ENCODE measurements at places on chromosomes 5 and 9. TPM values are rescaled to one million over a fixed set of nuclear protein-coding genes. Genes with fewer than 3 reads are reported as not detected.

- no peak overlapping the region for H3K4me3 ChIP-seq
- DNase-seq = no peak
- no peaks in the 10 kb centered on the region for H3K36me3 ChIP-seq
- H3K27me3 ChIP-seq = no peaks in the 10 kb centered on the region
- H3K4me1 ChIP-seq = no peaks in the 10 kb centered on the region
- no peak overlapping the region for H3K27ac ChIP-seq
These were observed 258.7 kb downstream of the SPATA31D1 start for GRCh38 chr9:82247318-82247717.

Gene MARVELD2
- 31.4 TPM for total RNA-seq

DNA sequence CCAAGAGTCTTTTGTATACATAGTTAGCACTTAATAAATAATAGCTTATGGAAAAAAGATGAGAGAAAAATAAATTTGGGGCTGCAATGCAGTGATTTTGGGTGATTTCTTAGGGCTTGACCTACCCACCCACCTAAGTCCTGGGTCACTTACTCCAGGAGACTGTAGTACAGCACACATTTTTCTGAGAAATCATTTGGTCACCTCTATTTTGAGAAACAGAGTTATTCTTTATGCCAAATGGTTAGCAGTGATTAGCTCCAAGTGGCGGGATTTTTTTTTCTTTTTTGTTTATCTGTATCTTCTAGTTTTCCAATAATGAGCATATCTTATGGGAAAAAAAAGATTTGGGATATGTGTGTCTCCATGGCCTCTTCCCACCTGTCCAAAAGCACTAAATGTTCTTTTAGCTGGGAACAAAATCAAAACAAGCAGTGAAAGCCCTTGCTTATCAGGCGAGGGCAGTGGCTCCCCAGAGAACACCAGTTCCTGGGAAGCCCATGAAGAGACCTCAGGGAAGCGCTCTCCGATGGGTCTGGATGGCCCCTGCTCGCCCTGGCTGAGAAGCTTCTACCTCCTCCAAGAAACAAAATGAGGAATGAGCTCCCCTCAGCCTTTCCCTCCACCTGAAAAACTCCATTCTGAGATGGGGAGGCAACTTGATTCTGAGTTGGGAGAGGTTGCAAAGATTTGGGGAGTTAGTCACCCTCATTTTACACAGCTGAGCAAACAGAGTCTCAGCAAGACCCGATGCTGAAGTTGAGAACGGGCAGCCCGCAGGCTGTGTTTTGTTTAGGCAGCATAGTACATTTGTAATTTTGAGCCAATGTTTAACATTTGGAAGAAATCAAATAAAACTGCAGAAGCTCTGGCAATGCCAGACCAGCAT lies 69.9 kb downstream of the CYFIP2 start:
- H3K4me1 ChIP-seq = no peaks in the 10 kb centered on the region
- DNase-seq = no peak
- H3K27ac ChIP-seq = no peak overlapping the region
- H3K4me3 ChIP-seq = no peak overlapping the region
- no peaks in the 10 kb centered on the region for H3K27me3 ChIP-seq
- H3K36me3 ChIP-seq = no peaks in the 10 kb centered on the region

DNA sequence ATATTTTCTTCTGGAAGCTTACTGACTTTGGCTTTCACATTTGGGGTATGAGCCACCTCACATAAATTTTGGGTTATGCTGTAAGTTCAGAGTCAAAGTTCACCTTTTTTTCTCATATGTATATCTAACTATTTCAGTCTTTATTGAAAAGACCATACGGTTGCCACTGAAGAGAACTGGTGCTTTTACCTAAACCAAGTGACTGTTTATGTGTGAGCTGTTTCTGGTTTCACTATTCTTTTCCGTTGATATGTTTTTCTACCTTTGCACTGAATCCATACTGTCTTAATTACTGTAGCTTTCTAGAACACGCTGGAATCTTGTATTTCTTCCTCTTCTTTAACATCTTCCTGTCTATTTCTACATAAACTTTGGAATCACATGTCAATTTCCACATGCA lies 36.3 kb upstream of the SPINK5 start:
- H3K27me3 ChIP-seq = no peaks in the 10 kb centered on the region
- H3K4me1 ChIP-seq = no peaks in the 10 kb centered on the region
- H3K4me3 ChIP-seq = no peak overlapping the region
- H3K27ac ChIP-seq = no peak overlapping the region
- no peaks in the 10 kb centered on the region for H3K36me3 ChIP-seq
- no peak for DNase-seq

Gene CDH9
- 0.73 TPM for total RNA-seq

DNA sequence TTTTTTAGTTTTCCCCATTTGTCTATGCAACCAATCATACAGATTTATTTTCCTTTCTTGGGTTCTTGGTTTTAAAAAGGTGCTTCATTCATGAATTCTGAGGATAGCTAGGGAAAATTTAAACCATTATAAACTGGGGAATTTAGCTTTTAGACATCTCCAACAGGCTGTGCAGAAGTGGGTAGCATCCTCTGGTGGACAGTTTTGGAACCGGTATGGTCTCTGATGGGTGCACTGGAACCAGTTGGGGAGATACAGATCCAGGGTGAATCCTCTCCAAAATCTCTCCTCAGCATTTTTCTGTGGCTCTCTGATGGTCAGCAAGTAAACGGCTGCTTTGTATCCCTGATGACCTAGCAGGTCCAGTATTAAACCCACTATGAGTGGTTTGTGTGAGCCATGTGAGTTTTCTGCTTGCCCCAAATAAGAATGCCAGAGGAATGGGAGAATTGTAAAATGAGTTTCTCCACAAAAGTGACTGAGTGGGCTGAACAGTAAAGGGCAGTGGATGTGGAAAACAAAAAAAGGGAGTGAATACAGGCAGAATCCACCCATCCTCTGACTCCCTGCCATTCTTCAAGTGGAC lies 9.1 kb upstream of the DNAJC25 start:
- no peak overlapping the region for H3K27ac ChIP-seq
- DNase-seq = no peak
- no peaks in the 10 kb centered on the region for H3K27me3 ChIP-seq
- no peak overlapping the region for H3K4me3 ChIP-seq
- H3K4me1 ChIP-seq = no peaks in the 10 kb centered on the region

Gene CYLC2
- total RNA-seq = not detected

Gene AFAP1L1
- total RNA-seq = 4.7 TPM

GRCh38 chr5:150612405-150612804 lies 28.1 kb upstream of the SYNPO start:
- no peaks in the 10 kb centered on the region for H3K27me3 ChIP-seq
- no peaks in the 10 kb centered on the region for H3K36me3 ChIP-seq
- no peak overlapping the region for H3K4me3 ChIP-seq
- DNase-seq = no peak

DNA sequence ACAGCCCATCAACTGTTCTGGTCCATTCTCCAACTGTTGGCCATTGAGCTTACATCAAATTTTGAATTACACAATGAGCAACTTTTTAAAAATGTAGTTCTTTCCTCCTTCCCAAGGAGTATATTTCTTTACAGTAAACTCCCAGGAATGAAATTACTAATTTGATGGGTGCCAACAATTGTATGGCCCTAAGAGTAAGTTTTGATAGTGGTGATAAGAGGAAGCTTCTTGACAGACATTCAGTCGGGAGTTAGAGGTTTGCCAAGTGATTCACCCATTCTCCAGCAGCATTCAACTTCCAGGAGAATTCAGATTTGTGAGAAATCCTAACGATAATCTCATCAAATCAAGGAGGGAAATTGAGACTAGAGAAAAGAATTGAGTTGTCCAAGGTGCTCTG lies 579.9 kb downstream of the ACTL7B start:
- peaks cover 5% of the 10 kb centered on the region for H3K4me1 ChIP-seq
- H3K4me3 ChIP-seq = no peak overlapping the region
- no peak for DNase-seq
- H3K36me3 ChIP-seq = no peaks in the 10 kb centered on the region
- no peak overlapping the region for H3K27ac ChIP-seq

DNA sequence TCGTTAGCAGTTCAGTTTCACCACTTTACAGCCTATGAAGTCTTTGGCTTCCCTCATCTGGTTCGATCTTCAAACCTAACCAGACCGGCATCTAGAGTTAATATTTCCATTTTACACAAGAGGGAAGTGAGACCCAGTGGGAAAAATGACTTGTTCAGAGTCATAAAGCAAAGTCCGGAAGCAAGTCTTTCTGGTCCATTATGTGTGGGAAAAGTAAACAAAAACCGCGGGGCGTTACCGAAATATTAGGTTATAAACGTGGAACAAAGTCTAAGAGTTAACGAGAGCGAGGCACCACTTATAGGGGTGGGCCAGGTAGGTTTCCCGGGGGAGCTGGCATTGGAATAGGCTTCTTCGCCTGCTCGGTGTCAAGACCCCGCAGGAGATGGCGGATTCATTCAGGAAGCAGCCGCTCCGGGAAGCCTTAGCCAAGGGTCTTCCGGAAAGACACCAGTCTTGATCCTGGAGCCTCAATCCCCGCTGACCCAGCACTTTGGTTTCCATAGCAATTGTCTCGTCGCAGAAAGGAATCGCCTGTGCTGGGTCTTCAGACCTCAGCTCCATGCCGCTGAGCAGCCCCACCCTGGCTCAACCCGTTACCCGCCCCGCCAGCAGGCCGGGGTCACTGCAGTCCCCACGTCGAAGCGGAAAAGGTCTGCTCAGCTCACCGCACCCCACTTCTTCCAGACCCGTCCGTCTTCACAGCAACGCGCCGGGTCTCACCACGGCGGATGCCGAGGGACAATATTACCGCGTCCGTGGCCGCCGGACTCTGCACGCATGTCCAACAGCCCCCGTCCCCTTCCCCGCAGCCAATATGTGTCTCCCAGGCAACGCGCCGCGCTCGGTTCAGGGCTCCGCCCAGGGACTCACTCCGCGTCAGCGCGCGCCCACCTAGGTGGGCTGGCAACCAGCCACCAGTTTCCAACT lies at the start of gene C5orf52:
C5orf52 (plus strand) TSS at position 872 of the 930 bp plus-strand sequence. CDS start 82 bp downstream, outside the sequence.
- no peaks in the 10 kb centered on the region for H3K27me3 ChIP-seq
- DNase-seq = no peak
- H3K4me3 ChIP-seq = peak within 1 kb of the TSS; percentile 64
- no peaks in the 10 kb centered on the region for H3K36me3 ChIP-seq
- H3K27ac ChIP-seq = no peak within 1 kb of the TSS

Gene PCDHA5
- total RNA-seq = 0.76 TPM

Gene STK32A
- total RNA-seq = 2.5 TPM

DNA sequence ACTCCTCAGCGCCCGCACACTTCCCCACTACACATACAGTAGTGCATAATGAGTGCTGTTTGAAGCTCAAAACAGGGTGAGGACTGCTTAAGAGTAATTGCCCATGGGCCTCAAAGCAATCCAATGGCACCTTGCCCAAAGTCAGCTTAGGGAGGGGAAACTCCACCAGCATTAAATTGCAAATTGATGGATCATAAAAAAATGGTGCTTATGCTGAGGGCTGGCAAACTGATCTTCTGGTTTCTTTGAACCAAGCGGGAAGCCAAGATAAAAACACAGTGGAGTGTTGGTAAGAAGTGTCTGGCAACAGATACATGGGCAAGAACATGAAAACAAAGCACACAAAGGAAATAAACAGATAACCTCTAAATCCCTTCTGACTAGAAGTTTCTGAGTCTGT lies 28.0 kb downstream of the TLE1 start:
- 0 out of 2 replicates have a peak, but pooled peaks cover 2% of the 10 kb centered on the region for H3K36me3 ChIP-seq
- H3K27me3 ChIP-seq = no peaks in the 10 kb centered on the region
- DNase-seq = no peak
- H3K4me3 ChIP-seq = no peak overlapping the region
- H3K4me1 ChIP-seq = peaks cover 14% of the 10 kb centered on the region

- no peak for DNase-seq
- peaks cover 21% of the 10 kb centered on the region for H3K4me1 ChIP-seq
- H3K4me3 ChIP-seq = no peak overlapping the region
- H3K36me3 ChIP-seq = no peaks in the 10 kb centered on the region
- no peak overlapping the region for H3K27ac ChIP-seq
These were observed 8.7 kb downstream of the ASS1 start for GRCh38 chr9:130453487-130453886.

DNA sequence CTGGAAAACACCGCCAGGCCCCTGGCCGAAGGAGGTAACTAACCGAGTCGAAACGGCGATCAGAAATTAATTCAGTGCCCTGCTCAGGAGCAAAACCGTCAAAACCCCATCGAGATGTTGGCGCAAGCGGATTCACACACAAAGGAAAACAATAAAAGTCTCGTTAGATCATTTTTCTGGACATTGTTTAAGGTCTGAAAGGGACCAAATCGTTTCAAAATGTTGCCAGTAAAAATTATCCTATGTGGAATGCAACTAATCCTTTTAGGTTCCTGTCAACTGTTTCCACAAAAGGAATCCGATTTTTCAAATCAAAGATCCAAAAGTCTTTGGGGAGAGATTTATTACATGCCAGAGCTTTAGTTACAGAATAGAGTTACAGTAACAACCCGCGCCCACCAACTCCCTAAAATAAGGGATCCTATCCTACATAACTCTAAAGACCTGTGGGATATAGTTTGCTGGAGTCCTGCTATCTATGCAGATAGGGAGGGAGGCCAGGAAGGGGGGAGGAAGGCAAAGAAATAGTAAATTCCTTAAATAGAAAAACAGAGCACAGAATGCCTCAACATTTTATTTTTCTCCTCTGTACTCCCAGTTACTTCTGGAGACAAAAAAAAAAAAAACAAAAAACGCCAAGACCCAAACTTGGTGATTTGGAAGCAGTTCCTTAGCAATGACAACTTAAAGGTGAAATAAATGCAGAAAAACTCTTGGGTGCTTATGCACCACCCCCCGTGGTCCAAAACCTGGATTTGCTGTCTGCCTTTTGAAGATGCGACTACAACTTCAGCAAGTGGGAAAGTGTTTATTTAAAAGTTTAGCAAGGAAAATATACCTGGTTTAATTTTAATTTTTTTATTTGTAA lies 10.6 kb downstream of the FOXD1 start:
- H3K36me3 ChIP-seq = no peaks in the 10 kb centered on the region
- H3K27ac ChIP-seq = no peak overlapping the region
- peaks cover 3% of the 10 kb centered on the region for H3K4me1 ChIP-seq
- H3K27me3 ChIP-seq = peaks cover 100% of the 10 kb centered on the region
- DNase-seq = no peak

GRCh38 chr5:80355686-80356085 lies 35.9 kb downstream of the SPZ1 start:
- H3K4me3 ChIP-seq = no peak overlapping the region
- DNase-seq = no peak
- no peak overlapping the region for H3K27ac ChIP-seq
- H3K27me3 ChIP-seq = no peaks in the 10 kb centered on the region
- no peaks in the 10 kb centered on the region for H3K4me1 ChIP-seq

GRCh38 chr9:120443489-120443888 lies 136.5 kb downstream of the CDK5RAP2 start:
- no peaks in the 10 kb centered on the region for H3K4me1 ChIP-seq
- H3K4me3 ChIP-seq = no peak overlapping the region
- H3K27me3 ChIP-seq = no peaks in the 10 kb centered on the region
- no peak overlapping the region for H3K27ac ChIP-seq
- H3K36me3 ChIP-seq = peaks cover 41% of the 10 kb centered on the region

DNA sequence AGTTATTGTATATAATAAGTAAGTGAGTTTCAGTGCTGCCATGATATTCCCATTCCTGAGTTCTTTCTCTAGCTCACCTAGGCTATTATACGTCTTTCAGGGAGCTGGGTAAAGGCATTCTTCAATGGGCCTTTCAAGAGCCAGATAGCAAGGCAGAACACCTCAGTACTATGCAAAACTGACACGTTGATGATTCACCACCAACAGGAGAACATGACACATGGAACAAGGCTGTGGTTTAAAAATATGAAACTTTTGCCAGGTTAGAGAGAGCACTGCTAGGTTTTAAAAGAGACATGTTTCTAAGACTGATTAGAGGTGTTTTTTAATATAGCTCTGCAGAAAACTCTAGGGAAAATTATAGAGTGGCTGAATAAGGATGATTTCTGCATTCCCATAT lies 95.9 kb downstream of the UGCG start:
- no peak overlapping the region for H3K27ac ChIP-seq
- no peaks in the 10 kb centered on the region for H3K4me1 ChIP-seq
- H3K4me3 ChIP-seq = no peak overlapping the region
- DNase-seq = no peak
